ENCODE measurements at places on chromosomes 2 and 18. TPM values are rescaled to one million over a fixed set of nuclear protein-coding genes. Genes with fewer than 3 reads are reported as not detected.

TCF4 gene
- 63.3 TPM for total RNA-seq

BCL11A gene
- 0.14 TPM for total RNA-seq

FEV gene
- total RNA-seq = not detected

TRIM43B gene
- not detected for total RNA-seq

NTSR2 gene
- not detected for total RNA-seq

ACVR1 gene
- 23.4 TPM for total RNA-seq

SOX11 gene
- total RNA-seq = under 0.01 TPM

ITPRIPL1 gene
- total RNA-seq = 0.43 TPM

KCNG2 gene
- total RNA-seq = 4.7 TPM

LCLAT1 gene
- total RNA-seq = 12.7 TPM

LRRC30 gene
- not detected for total RNA-seq

CLEC4F gene
- total RNA-seq = not detected

PTPRN gene
- 57.0 TPM for total RNA-seq

QPCT gene
- total RNA-seq = 9.5 TPM

DCDC2C gene
- total RNA-seq = not detected

GPR75 gene
- total RNA-seq = 0.71 TPM

GALR1 gene
- not detected for total RNA-seq

SALL3 gene
- not detected for total RNA-seq

DSG2 gene
- 2.3 TPM for total RNA-seq

SERPINB13 gene
- total RNA-seq = not detected

TMEM18 gene
- 13.4 TPM for total RNA-seq

ERMN gene
- not detected for total RNA-seq

AKAIN1 gene
- not detected for total RNA-seq

TMEM127 gene
- total RNA-seq = 11.8 TPM

CHRNG gene
- total RNA-seq = not detected

GBX2 gene
- total RNA-seq = not detected

MGAT4A gene
- total RNA-seq = 0.28 TPM

POTEJ gene
- not detected for total RNA-seq

ERBB4 gene
- not detected for total RNA-seq

ANKRD53 gene
- 0.37 TPM for total RNA-seq

COL6A3 gene
- total RNA-seq = 2,143 TPM

CFLAR gene
- 61.7 TPM for total RNA-seq

SERPINB12 gene
- not detected for total RNA-seq

NR4A2 gene
- total RNA-seq = 0.09 TPM

KIF1A gene
- not detected for total RNA-seq

XDH gene
- not detected for total RNA-seq

LIPG gene
- 12.4 TPM for total RNA-seq

SH2D6 gene
- 0.14 TPM for total RNA-seq

EMX1 gene
- not detected for total RNA-seq

CD207 gene
- total RNA-seq = not detected

MGAT5 gene
- 20.5 TPM for total RNA-seq

CD8B2 gene
- total RNA-seq = not detected
